Cortex of kidney (tissue), 1 donor: ENCODE measurements at places on chromosomes 5 and 9.

- DNase-seq: no peak
These were observed 1.2 kb downstream of the LHFPL2 start for GRCh38 chr5:78647351-78647818.

- no peak for DNase-seq
These were observed 6.4 kb downstream of the SPINK6 start for GRCh38 chr5:148209151-148209770.

GRCh38 chr5:50889790-50890189 lies 223.4 kb downstream of the PARP8 start:
- no peak for DNase-seq

- DNase-seq: no peak
These were observed 112.8 kb upstream of the HMHB1 start for GRCh38 chr5:143699121-143699520.

GRCh38 chr5:37979559-37979958 lies 139.7 kb upstream of the GDNF start:
- DNase-seq: no peak

GRCh38 chr9:98341157-98342097 lies 86.0 kb upstream of the TBC1D2 start:
- no peak for DNase-seq

DNA sequence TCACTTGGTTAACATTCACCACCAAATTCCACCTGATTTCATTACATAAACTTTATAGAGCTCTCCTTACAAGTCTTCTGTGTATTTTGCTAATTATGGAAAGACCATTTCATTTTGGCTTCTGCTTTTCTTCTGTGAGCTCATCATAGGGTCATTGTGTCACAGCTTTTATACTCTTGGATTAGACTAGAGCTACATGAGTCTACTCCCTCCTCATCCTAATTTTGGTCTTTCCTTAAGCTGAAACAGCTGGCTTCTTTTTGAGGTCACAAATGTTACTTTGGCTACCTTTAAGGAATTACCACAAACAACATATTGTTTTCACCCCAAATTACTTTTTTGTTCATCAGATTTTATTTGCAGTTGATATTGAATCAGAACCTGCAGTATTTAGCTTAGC lies 103.0 kb downstream of the NPR3 start:
- no peak for DNase-seq

- DNase-seq: no peak
These were observed 215.8 kb downstream of the EPB41L4A start for GRCh38 chr5:112203229-112203628.

DNA sequence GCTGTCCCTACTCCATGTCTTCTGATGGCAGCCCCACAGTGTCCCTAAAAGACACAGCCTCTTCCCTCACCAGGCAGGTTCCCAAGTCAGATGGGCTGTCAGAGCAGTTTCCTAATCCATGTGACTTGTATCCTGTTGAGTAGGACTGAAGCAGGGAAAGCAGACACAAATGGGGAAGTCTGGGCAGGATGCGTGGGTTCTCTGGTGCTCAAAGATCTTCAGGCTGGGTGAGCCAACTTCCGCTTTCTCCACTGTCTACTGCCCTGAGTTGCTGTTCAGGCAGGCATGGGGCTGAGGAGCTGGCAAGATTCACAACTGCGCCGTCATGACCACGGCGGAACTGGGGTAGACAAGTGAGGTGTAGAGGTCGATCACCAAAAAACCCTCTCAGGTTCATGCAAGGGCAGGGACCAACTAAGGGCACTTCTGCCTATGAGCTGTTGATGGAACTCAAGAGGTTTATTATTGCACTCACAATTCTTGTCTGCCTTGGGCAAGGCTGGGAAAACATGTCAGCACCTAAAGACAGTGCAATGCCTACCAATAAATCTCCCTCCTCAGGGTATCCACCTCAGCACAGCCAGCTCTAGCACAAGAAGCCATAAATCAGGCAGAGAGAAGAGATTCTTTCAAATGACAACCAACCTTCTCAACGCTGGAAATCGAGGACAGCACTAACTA lies 83.4 kb downstream of the RAPGEF1 start:
- no peak for DNase-seq

DNA sequence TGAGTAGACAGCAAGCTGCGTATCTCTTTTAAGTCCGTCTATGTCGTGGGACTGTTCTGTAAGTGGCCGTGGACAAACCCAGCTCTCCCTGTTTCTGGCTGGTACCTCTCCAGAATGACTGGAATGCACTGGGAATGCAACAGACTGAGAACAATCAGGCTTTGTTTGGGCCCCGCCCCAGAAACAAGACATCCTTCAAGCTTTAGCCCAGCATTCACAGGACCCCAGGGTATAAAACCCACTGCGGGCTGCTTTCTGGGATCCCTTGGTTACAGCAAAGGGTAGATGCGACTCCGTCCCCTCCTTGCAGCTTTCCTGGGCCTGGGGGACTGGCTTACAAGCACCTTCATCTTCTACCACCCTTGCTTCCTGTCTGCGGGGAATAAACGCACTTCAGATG lies 45.6 kb upstream of the SPTLC1 start:
- DNase-seq: no peak

DNA sequence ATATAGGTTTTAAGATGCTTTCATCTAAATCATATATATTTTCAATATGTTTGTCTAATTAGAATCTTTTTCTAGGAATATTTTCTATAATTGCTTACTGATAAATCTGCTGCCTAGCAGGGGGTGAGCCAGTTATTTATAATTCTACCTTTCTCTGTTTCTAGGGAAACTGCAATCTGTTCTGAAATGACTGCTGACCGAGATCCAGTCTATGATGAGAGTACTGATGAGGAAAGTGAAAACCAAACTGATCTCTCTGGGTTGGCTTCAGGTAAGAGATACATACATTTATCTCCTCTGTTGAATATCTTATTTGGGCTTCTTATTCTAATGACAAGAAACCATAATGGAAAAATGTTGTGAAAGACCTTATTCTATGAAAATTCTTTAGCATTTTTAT lies 127.3 kb downstream of the XRCC4 start:
- no peak for DNase-seq

DNA sequence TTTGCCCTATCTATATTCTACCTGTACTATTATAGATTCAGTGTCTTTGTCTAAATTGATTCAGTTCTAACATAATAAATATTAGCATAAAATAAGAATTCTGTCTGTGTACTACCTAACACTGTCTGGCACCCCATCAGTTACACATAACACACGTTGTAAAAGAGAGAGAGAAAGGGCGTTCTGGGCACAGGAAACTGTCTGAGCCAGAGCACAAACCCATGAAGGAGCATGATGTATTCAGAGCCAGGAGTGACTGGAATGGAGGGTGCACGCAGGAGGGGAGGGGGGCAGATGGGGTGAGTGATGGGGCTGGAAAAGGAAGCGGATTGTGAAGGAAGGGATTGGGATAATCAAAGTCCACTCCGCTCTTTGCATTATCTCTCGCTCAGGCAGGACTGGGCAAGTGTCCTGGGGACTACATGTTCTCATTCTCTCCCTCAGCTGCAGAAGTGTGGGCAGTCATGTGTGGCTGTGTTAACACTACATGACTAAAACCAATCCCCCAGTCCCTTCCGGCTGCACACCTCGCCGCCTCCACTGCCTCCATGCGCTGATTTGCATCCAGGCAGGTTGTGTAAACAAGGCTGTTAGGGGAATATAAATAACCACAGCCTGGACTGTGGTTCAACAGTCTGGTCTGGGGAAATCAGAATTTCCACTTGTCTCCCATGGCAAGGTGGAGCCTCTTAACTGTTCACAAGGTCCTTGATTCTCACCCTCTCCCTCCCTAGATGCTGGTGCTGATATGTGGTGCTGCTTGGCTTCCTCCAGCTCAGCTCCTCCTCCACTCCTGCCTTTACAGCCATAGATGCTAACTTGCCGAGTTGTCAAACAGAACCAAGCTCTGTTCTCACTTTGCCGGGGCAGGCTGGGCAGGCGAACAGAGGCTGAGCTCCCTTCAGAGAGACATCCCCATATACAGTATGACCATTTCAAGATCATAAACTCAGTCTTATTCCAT lies 367.5 kb upstream of the BRINP1 start:
- no peak for DNase-seq

- DNase-seq: no peak
These were observed 41.8 kb downstream of the FREM1 start for GRCh38 chr9:14868418-14868771.

DNA sequence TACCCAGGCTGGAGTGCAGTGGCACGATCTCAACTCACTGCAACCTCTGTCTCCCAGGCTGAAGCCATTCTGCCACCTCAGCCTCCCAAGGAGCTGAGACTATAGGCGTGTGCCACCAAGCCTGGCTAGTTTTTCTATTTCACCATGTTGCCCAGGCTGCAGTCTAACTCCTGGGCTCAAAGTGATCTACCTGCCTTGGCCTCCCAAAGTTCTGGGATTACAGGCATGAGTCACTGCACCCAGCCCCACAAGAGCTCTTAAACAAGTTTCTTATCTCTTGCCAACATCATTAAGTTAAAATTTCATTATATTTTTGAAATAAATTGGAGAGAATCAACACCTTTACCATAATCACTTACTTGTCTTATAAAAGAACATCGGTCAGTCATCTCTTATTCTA lies 280.3 kb downstream of the ARHGEF28 start:
- DNase-seq: no peak

DNA sequence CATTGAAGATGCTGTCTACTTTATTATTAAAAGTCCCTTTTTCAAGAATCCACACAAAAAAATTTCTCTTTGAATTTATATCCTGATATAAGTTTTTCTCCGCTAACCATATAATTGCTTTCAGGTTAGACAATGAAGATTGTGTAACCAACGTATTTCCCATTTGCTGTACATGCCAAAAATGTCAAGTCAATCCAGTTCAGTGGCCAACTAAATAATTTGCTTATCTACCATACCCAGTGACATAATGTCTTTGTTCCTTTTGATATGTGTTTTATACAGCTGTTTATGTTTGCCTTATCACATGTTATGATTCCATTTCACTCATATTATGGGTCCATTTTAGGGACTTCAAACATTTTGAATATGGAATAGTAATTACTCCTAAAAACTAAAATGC lies 349.9 kb downstream of the EFNA5 start:
- no peak for DNase-seq

DNA sequence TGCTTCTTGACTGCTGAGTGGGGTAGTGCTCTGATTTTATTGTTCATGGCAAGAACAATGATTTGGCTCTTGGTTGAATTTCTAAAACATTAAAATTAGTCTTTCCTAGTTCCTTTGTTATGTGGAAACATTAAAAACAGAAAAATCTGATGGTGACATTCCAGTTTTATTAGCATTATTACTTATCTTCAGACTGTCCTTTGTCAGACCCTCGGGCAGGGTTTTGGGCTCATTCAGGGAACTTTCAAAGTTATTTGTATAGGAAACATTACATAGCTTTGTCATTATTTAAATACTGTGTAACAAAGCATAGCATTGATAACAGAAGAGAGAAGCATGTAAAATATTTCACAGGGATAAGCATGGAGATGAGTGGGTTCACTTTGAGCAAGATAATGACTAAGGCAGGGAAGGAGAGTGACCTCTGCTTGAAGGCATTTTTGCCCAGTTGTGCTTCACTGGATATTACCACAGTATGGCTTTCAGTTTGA lies 119.9 kb downstream of the KDM4C start:
- no peak for DNase-seq

- no peak for DNase-seq
These were observed 88.7 kb downstream of the NTNG2 start for GRCh38 chr9:132250324-132251262.
